ENCODE measurements at places on chromosomes 7 and 10.

DNA sequence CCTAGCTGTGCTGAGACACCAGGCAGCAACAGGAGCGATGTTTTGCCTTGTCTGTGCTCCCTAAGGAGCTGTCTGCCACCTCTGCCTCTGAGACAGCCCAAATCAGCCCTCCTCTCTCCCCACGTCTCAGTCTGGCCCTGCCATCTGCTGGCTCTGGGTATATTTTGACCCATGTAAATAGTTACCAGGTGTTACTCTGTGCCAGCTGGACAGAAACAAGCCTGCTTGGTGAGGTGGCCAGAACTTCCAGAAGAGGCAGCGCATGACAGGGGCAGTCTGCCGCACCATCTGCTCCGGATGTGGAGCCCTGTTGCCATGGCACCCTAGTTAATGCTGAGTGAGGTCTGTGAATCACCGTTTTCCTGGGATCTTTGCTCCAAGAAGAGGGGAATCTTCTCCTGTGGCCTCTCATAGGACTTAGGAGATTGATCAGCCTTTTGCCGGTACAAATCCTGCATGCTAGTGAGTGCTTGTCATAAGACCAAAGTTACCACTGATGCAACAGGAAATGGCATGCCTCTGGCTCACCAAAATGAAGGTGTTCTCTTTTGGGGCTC, 31.8 kb downstream of the GSTO2 start:
- no peak for DNase-seq

- no peak for DNase-seq
Measured at GRCh38 chr10:78411716-78412115, 378.1 kb downstream of the RPS24 start.

DNA sequence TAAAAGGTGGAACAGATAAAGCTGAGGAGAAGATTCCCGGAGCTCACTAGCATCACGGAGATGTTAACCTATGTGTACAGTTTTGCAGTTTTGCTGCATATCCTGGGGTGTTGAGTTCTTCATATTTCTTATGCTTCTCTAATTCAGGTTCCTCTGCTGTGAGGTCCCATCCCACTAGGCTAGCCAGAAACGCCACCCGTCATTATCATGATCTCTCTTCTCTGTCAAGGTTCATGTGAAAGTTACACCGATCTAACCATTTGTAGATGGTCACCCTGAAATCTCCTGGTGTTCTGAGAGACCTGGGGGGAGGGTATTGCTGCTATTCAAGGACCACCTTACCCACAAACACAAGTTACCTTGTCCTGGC, 136.3 kb downstream of the CCDC71L start:
- DNase-seq: no peak

GRCh38 chr10:116385994-116386809, 41.4 kb upstream of the PNLIPRP3 start:
- no peak for DNase-seq

- DNase-seq: no peak
Measured at GRCh38 chr10:22461891-22462290, 116.6 kb downstream of the SPAG6 start.

GRCh38 chr7:134954197-134955082, 31.9 kb upstream of the AGBL3 start:
- no peak for DNase-seq

DNA sequence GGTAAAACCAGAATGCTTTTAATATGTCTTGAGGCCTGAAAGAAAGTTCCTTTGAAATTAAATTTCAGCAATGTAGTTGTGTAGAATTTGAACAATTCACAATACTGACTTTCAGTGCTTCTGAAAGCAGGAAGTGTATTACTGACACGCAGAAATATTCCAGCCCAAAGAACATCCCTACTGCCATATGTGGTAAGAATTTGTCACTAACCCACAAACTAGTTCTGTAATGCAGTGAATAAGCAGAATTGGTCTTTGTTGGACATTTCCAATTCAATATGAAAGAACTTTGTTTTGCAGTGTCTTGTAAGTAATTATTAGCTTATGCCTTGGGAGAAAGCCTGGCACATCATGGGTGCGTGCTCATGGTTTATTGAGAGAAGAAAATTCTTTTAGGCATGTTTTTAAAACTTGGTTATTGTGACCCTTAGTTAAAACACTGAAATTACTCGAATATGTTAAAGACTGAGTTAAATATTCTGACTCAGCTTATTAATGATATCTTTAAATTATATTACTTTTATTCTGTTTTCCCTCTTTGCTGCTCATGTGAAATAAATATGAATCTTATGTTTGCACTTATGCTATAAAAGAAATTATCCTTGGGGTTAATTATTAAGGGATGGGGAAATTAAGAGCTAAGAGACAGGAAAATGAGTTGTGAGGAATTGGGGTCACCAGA, 33.4 kb downstream of the PTPN12 start:
- no peak for DNase-seq

DNA sequence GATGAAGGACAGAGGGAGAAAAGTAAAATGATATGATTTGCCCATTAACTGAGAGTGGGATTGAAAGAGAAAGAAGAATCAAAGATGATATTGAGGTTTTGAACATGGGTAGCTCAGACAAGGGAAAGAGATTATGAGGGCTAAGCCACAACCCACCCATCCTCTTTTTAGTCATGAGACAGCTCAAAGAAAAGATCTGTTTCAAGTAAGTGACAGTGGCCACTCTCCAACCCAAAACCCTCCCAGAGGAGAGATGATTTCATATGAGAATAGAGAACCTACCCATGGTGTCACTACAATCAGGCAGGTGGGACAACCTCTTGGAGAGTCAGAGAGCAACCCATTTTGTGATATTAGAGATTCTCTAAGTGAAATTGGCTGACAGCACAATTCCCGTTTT, 32.2 kb downstream of the PLXNA4 start:
- no peak for DNase-seq

DNA sequence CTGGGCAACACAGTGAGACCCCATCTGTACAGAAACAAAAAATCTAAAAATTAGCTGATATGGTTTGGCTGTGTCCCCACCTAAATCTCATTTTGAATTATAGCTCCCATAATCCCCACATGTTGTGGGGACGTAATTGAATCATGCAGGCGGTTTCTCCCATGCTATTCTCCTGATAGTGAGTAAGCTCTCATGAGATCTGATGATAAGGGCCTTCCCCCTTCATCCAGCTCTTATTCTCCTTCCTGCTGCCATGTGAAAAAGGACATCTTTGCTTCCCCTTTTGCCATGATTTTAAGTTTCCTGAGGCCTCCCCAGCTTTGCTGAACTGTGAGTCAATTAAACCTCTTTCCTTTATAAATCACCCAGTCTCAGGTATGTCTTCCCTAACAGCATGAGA, 136.5 kb downstream of the SFMBT2 start:
- DNase-seq: no peak
